ENCODE measurements at places on chromosomes 6 and 20.

- DNase-seq, result no peak
Measured at GRCh38 chr6:24432611-24433010, 29.9 kb downstream of the MRS2 start.

GRCh38 chr20:53425941-53426340 is 167.7 kb downstream of the ZNF217 start:
- DNase-seq, result no peak

DNA sequence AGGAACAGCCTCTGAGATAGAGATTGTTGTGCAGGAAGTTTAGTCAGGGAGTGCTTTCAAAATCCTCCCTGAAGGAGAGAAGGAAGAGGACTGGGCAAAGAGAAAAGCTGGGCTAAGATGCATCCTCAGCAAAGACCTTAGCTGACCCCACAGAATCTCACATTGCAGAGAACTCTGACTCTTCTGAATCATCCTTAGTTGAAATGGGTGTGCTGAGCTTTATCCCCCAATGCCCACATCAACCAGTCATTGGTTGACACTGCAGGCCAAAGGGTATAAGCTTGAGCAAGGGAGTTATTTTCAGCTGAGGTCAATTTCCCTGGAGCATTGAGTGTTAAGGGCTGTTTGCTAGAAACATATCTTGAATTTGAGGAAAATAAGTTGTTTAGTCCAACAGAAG is 732.2 kb downstream of the CBLN4 start:
- DNase-seq, result no peak

- no peak for DNase-seq
Measured at GRCh38 chr6:97102145-97102790, 177.7 kb downstream of the KLHL32 start.

- DNase-seq, result no peak
Measured at GRCh38 chr6:100780648-100781047, 100.5 kb downstream of the ASCC3 start.

- DNase-seq, result no peak
Measured at GRCh38 chr20:59325142-59325523, 24.7 kb downstream of the EDN3 start.

DNA sequence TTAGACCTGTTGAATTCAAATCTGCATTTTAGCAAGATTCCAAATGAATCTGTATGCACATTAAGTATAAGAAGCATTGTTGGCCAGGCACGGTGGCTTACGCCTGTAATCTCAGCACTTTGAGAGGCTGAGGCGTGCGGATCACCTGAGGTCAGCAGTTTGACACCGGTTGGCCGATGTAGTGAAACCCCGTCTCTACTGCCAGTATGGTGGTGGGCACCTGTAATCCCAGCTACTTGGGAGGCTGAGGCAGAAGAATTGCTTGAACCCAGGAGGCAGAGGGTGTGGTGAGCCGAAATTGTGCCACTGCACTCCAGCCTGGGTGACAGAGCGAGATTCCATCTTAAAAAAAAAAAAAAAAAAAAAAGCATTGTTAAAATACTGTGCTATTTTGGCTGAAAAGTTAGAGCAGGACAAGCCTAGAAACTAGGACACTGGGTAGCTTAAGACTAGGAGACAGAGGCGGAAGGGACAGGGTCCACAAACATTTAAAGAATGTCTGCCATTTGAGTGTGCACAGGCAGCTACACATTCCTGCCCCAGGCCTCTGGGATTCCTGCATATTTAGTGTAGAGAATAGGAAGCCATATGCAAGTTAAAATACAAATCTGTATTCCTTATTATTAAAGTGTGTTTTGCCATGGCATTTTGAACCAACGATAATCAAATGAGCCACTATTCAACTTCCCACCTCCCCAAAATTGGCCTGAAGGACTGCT is 45.1 kb upstream of the EEF1A1 start:
- no peak for DNase-seq

DNA sequence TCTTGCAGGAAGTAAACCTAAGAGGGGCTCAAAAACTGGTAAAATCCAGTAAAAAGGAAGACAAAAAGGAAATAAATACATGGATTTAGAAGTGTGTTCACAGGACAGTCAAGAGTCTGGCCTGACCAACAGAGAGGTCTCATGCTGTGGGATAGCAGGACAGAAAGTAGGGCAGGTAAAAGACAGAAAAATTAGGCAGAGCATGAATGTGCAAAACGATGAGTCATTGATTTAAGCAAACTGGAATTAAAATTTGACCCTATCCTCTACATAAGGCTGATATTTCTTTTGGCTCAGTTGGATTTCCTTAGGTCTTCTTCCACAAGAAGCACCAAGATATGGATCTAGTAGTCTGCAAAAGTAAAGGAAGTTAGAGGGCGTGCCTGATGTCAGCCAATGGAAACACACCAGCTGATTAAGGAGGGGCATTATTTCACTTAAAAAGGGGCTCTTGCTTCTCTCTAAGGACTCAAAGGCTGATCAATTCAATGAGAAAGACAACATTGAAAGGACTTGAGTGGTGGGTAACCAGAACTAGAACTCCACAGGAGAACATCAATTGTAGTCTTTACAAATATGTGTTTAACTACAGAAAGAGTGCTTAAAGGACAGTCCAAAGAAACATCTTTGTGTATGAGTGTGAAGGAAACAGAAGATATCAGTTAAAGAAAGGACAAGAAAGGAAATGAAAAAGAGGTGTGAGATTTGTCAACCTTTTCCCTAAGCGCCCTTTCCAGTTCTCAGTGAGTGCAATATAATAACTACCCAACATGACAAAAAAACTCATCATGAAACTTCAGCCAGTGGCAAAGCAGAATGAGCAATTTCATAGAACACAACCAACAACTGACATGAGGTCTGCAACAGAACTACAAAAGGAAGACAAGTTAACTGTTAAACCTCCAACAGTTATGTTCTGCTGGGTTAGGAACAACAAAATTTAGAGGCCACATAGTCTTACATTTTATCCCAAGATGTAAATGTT is 19.4 kb upstream of the MYB start:
- DNase-seq, result no peak

DNA sequence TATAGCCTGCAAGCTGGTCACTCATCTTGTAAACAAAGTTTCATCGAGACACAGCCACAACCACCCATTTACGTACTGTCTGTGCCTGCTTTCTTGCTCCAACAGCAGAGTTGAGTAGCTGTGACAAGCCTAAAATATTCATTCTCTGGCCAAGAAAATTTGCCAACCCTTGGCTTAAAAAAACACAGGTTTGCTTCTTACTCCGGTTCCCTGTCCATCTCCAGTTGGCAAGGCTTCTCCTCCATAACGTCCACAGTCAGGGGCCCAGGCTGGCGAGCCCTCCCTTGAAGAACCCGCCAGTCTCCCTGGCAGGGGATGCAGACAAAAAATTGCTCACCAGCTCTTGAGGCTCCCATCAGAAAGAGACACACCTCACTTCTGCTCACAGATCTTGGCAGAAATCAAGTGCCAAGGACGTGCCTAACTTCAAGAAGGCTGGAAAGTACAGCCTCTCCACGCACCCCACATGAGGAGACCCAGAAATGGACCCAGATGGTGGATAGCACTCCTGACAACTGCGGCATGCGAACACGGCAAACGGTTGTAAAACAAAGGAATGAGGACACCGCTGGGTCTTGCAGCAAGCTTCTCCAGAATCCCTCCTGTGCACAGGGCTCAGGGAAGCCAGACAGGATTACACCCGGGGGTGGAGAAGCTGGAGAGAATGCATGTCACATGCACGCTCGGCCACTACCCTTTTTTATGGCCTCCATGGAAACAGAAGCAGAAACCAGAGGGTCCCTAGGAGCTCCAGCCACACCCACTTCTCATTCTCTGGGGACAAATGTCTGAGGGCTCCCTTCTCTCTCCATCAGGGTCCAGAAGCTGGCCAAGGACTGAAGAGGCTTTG is 59.8 kb upstream of the SIRPA start:
- no peak for DNase-seq

DNA sequence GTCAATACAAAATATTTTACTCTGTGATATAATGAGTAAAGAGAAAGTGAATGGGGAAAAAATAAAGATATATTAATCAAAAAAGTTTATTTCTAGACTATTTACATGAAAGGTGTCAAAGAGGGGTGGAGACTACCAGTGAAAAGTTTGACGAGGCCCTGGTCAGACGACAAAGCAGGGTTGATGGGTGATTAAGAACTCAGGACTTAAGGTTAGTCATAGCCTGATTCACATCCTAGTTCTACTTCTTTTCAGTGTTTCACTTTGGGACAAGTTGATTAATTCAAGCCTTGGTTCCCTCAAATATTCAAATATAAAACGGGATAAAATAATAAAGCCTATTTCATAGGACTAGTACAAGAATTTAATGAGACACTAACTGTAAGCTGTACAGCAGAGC is 178.2 kb upstream of the HS3ST5 start:
- no peak for DNase-seq

Measured in CD4-positive, alpha-beta T cell treated with Interleukin-2 at 100 ng/mL for 4 hours (primary cell).